Right lung (tissue), 10 donors: ENCODE measurements at places on chromosomes 3 and 15.

DNA sequence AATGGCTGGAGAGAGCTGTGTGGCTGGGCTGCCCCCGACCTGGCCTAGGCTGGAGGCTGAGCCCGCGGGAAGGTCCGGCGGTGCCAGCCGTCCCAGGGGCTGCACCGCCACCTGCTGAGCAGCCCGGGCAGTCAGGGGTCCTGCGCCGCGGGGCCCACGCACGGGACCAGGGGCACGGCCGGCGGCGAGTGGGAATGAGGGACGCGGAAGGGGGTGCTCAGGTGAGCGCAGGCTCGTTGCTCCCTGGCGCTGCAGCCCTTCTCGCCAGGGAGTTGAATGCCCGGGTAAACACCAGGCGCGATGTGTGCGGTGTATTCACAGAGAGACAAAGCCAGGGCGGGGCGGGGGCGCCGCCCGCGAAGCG is 666 bp upstream of the SEMA3F start:
- no peak for DNase-seq

- no peak for DNase-seq
Measured at GRCh38 chr15:71325481-71325880, 210.2 kb downstream of the THSD4 start.

DNA sequence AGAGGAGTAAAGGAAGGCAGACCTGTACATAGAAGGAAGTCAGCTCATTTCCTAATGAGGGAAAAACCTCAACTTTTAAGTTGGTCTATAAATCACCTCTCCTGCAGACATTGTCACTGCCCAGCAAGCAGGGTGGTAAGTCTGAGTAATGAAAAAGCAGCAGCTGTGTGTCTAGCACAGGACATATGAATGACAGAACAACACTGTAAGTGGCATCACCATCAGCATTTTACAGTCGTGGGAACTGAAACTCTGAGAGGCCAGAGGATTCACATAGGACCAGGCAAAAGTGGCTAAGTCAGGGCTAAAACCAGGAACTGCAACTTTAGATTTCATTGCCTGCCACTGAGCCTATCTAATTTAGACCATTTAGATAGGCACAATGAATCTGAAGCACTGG is 235.6 kb downstream of the CLSTN2 start:
- no peak for DNase-seq

DNA sequence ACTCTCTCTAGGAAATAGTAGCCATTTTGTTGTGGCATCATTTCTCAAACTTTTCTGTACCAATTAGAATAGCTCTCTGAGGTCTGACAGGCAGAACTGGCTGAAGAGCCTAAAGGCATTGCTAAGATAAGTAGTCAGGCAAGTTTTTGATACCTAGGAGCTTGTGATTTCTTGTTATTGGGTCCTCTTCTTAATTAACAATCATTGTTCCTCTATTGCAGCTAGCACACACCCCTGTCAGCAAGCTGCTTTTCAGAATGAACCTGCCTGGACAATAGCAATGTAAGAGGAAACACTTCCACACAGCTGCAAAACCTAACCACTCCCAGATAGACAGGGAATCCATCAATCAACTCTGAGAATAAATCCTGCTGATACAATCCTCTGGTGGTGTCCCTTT is 403.9 kb upstream of the TBL1XR1 start:
- DNase-seq, result no peak
